ENCODE measurements at places on chromosomes 1 and 21.
A peak's percentile ranks its signal among the peaks of the same experiment; 100 is the strongest.

DNA sequence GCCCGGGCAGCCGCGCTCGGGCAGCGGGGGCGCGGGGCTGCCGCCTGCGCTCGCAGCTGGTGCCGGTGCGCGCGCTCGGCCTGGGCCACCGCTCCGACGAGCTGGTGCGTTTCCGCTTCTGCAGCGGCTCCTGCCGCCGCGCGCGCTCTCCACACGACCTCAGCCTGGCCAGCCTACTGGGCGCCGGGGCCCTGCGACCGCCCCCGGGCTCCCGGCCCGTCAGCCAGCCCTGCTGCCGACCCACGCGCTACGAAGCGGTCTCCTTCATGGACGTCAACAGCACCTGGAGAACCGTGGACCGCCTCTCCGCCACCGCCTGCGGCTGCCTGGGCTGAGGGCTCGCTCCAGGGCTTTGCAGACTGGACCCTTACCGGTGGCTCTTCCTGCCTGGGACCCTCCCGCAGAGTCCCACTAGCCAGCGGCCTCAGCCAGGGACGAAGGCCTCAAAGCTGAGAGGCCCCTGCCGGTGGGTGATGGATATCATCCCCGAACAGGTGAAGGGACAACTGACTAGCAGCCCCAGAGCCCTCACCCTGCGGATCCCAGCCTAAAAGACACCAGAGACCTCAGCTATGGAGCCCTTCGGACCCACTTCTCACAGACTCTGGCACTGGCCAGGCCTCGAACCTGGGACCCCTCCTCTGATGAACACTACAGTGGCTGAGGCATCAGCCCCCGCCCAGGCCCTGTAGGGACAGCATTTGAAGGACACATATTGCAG lies 3.0 kb downstream of the ARTN start:
- peak; percentile 61 for DNase-seq

DNA sequence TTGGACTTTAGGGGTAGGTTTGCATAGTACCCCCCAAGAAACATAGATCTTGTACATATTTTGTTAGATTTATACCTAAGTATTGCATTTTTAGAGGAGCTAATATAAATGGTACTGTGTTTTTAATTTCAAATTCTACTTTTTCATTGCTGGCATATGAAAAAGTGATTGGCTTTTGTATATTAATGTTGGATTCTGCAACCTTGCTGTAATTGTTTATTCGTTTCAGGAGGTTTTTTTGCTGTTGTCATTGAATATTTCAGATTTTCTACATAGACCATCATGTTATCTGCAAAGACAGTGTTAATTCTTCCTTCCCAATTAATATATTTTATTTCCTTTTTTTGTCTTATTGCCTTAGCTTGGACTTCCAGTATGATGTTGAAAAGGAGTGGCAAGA lies 23.0 kb upstream of the EDARADD start:
- DNase-seq = no peak

DNA sequence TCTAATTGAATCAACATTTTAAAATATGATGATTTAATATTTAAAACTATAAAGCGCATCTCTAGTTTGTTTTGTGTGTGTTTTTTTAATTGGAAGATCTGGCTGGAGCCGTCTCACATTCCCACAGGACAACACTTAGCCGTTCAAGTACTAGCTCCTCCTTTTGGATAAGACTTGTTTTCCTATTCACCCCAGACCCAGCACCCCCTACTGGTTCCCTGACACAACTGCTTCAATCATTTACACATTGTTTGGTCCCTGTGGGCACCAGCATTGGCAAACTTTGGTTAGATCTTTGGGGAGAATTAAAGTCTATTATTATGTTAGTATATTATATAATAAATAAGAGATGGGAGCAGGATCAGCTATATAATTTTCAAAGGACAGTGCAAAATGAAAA lies 34.5 kb downstream of the TYW3 start:
- peak; percentile 6 for DNase-seq

DNA sequence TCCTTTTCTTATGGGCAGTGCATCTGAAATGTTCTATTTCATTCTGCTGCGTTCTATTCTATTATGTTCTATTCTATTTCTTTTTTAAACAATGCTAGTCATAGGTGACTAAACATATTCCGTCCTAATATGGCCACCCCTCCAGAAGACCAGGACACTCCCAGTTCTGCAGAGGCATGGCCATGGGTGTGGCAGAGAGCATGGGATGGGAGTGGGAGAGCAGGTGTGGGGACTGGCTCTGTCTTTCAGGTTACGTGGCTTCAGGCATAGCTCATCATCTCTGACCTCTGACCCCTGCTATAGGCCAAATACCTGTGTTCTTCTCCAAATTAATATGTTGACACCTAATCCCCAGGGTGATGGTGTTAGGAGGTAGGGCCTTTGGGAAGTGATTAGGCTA lies 33.4 kb upstream of the TLR5 start:
- DNase-seq = no peak

DNA sequence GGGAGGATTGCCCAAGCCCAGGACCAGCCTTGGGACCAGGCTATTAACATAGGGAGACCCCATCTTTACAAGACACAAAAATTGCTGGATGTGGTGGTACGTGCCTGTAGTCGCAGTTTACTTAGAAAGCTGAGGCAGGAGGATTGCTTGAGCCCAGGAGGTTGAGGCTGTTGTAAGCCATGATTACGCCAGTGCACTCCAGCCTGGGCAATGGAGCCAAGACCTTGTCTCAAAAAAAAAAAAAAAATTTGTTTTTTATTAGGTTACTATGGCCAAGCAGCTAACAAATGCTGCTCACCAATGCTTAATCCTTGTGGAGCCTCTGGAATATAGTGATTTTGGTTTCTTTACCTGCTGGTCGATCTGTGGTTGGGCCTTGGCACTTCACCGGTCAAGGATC lies 8.8 kb downstream of the ARID1A start:
- no peak for DNase-seq

GRCh38 chr1:198169672-198170071 lies 12.9 kb downstream of the NEK7 start:
- no peak for DNase-seq

GRCh38 chr1:196144588-196144987 lies 463.7 kb downstream of the KCNT2 start:
- no peak for DNase-seq

- DNase-seq = no peak
Measured at GRCh38 chr1:41670217-41670957, 185.9 kb upstream of the EDN2 start.

- no peak for DNase-seq
Measured at GRCh38 chr1:29282924-29283803, 46.8 kb downstream of the PTPRU start.

DNA sequence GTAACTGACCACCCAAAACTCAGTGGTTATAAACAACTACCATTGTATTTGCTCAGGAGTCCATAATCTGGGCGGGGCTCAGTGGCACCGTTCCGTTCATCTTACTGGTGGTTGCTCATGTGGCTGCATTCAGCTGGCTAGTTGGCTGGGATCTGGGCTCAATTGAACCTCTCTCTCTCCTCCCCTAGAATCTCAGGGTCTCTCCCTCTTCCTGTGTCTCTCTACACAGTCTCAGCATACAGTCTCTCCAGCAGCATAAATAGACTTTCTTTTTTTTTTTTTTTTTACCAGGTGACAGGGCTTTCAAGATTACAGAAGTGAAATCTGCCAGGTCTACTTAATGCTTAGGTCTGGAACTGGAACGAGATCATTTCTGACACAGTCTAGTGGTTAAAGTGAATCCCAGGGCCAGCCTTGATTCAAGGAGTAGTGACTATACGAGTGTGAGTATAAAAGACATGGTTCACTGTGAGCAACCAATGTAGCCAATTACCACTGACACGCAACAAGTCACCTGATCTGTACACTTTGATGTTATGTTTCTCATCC lies 193.7 kb upstream of the ESRRG start:
- DNase-seq = no peak

- DNase-seq = no peak
Measured at GRCh38 chr1:3290438-3290837, 164.0 kb upstream of the ARHGEF16 start.

GRCh38 chr1:32377541-32378220 lies 15.3 kb downstream of the TSSK3 start:
- DNase-seq = no peak

- no peak for DNase-seq
Measured at GRCh38 chr1:19615438-19615837, 28.7 kb upstream of the NBL1 start.

DNA sequence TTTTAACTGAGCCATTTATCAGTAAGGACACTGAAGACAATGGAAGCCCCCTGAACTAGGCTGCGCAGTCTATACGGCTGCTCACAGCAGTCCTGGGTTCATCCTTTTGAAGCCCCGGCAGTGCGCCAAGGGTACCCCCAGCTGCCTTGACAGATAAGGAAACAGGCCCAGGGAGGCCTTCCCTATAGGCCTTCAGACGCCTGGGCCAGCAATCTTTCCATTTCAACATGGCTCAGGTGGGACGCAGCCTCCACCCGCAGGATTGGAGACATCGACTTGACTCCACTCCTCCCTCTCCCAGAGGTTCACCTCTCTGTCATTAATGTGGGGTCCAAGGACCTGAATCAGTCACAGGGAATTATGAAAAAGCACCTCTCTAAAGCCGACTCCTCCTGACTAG lies 2.8 kb upstream of the LYPD8 start:
- no peak for DNase-seq

DNA sequence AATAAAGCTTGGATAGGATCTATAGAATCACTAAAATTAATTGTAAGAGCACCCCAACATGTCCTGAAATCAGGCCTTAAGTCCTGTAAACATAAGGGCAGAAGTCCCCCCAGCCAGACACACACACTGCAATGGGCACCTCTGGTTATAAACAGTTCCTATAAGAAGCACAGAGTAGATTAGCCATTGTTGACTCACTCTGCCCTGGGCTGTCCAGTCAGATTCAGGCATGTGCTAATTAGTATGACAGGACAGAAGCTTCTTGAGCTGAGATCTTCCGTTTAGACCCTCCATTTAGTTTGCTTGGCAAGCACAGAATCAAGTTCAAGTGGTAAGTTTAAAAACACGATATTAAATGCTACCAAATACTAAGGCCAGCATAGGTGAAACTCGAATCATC lies 11.8 kb upstream of the DENND1B start:
- DNase-seq = no peak

Data from body of pancreas (tissue), 4 donors.